ENCODE measurements at places on chromosomes 2 and 18. TPM values are rescaled to one million over a fixed set of nuclear protein-coding genes. Genes with fewer than 3 reads are reported as not detected.

The RTP5 gene
- not detected for total RNA-seq

The ADAM17 gene
- total RNA-seq, result 52.7 TPM

The ALPP gene
- under 0.01 TPM for total RNA-seq

The KIF1A gene
- not detected for total RNA-seq

The ITPRIPL1 gene
- total RNA-seq, result 5.8 TPM

The MERTK gene
- 0.29 TPM for total RNA-seq

The EGR4 gene
- total RNA-seq, result 0.83 TPM

The WBP1 gene
- total RNA-seq, result 87.2 TPM

The CIDEA gene
- total RNA-seq, result not detected

The EPG5 gene
- total RNA-seq, result 79.1 TPM

The AGBL5 gene
- total RNA-seq, result 33.2 TPM

The RGPD8 gene
- total RNA-seq, result 12.4 TPM

The COL4A3 gene
- 0.17 TPM for total RNA-seq

The PRSS56 gene
- total RNA-seq, result not detected

The ZC3H6 gene
- 5.8 TPM for total RNA-seq

The PJVK gene
- total RNA-seq, result 2.5 TPM

The LONRF2 gene
- total RNA-seq, result under 0.01 TPM

The FBXO48 gene
- 0.29 TPM for total RNA-seq

The PRKAG3 gene
- 0.50 TPM for total RNA-seq

The MARS2 gene
- total RNA-seq, result 1.3 TPM

The MOGAT1 gene
- total RNA-seq, result not detected

The CSRNP3 gene
- 3.0 TPM for total RNA-seq

The MC2R gene
- total RNA-seq, result not detected

The GULP1 gene
- 56.6 TPM for total RNA-seq

The SERPINB4 gene
- not detected for total RNA-seq

The ZNF397 gene
- 30.3 TPM for total RNA-seq

The EFEMP1 gene
- 627 TPM for total RNA-seq

The IL1A gene
- total RNA-seq, result 0.33 TPM

The DSC1 gene
- not detected for total RNA-seq

The PSMG2 gene
- 82.0 TPM for total RNA-seq

The SLC40A1 gene
- total RNA-seq, result 73.1 TPM

The UGT1A8 gene
- total RNA-seq, result not detected

The NAT8 gene
- not detected for total RNA-seq

The RELCH gene
- total RNA-seq, result 43.9 TPM

The SCYGR4 gene
- total RNA-seq, result not detected

The ASXL3 gene
- 0.66 TPM for total RNA-seq

The PXDN gene
- 144 TPM for total RNA-seq

The AKAIN1 gene
- not detected for total RNA-seq

The CXCR1 gene
- not detected for total RNA-seq

The SRD5A2 gene
- total RNA-seq, result not detected

The OSBPL1A gene
- 59.2 TPM for total RNA-seq

The ZSCAN30 gene
- total RNA-seq, result 21.7 TPM

The ITGAV gene
- 135 TPM for total RNA-seq

The NEURL3 gene
- total RNA-seq, result not detected

The ZNF638 gene
- total RNA-seq, result 97.6 TPM

The EVA1A gene
- total RNA-seq, result 32.1 TPM

The CFC1 gene
- not detected for total RNA-seq

The TCF7L1 gene
- total RNA-seq, result 2.5 TPM

The SIX3 gene
- total RNA-seq, result not detected

The TUBA4B gene
- not detected for total RNA-seq

The GAREM1 gene
- total RNA-seq, result 3.5 TPM

The DPYSL5 gene
- not detected for total RNA-seq

The DNAH7 gene
- total RNA-seq, result 0.66 TPM

The HK2 gene
- total RNA-seq, result 19.1 TPM

The GPAT2 gene
- 16.2 TPM for total RNA-seq

The OR6B2 gene
- total RNA-seq, result not detected
